Foreskin keratinocyte (primary cell): ENCODE measurements at places on chromosomes 7 and 10. TPM values are rescaled to one million over a fixed set of nuclear protein-coding genes. Genes with fewer than 3 reads are reported as not detected.

The WNT16 gene
- not detected in 2 replicates for total RNA-seq

The PDAP1 gene
- total RNA-seq = 126 and 147 TPM in 2 replicates

The LRMDA gene
- total RNA-seq = not detected in 2 replicates

The ZNF853 gene
- total RNA-seq = 0.03 and 0.07 TPM in 2 replicates

The TPST1 gene
- 28.2 and 48.2 TPM in 2 replicates for total RNA-seq

The CALY gene
- total RNA-seq = not detected in 2 replicates

The UCMA gene
- not detected in 2 replicates for total RNA-seq

The DOCK1 gene
- total RNA-seq = 48.4 and 56.5 TPM in 2 replicates

The TAS2R41 gene
- not detected in 2 replicates for total RNA-seq

The GPR26 gene
- not detected in 2 replicates for total RNA-seq

The EPHA1 gene
- 35.0 and 38.9 TPM in 2 replicates for total RNA-seq

The GATAD1 gene
- 11.7 and 13.6 TPM in 2 replicates for total RNA-seq
